ENCODE measurements at places on chromosomes 6 and 20. TPM values are rescaled to one million over a fixed set of nuclear protein-coding genes. Genes with fewer than 3 reads are reported as not detected.

- DNase-seq, result no peak
Measured at GRCh38 chr6:14191761-14192160, 74.2 kb downstream of the CD83 start.

DNA sequence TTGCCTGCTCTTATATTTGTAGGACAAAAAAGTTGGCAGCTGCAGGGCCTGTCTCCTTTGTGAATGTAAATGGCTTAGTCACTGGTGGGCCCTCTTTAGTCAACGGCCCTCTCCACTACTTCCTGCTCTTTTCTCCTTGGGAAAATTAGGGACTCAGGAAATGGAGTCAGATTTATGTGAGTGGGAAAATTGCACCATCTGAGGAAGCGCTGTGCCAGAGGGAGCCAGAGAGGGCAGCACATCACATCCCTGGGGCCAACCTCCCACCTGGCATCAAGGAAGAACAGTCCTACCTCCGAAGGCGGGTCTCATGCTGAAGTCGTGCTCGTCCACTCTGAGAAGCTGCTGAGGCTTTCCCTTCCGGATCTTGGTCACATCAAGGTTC is 15.6 kb downstream of the GABRR2 start:
- DNase-seq, result peak; percentile 59

MCHR2 gene
- total RNA-seq, result not detected

DNA sequence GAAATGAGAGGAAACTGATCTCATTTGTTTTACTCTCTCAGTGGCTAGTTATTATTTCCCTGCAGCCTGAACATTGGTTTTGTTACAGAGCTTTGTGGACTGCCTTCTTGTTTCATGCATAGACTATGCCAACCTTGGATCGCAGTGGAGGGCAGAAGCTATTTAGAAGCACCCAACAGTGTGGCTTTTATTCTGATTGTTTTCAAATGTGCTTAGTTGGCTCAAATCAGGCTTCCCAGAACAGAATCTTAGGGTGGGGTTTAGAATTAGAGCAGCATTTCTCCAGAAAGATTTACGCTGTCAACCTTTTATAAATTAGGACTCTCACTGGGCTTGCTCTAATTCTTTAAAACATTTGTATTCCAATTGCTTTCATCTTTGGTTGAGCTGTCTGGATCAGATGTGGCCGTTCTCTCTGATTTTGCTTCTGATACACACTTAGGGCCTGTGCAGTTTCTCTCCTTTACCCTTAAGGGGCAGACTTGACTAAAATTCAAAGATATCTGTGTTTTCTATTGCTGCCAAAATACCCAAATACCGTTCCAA is 210.3 kb downstream of the BCKDHB start:
- no peak for DNase-seq

- DNase-seq, result no peak
Measured at GRCh38 chr20:19338960-19339359, 126.5 kb downstream of the SLC24A3 start.
